Esophagus muscularis mucosa (tissue), 4 donors: ENCODE measurements at places on chromosomes 6 and 20. TPM values are rescaled to one million over a fixed set of nuclear protein-coding genes. Genes with fewer than 3 reads are reported as not detected.

TREML2 gene
- 0.66 TPM for total RNA-seq

CLPSL1 gene
- total RNA-seq: not detected

GJA10 gene
- not detected for total RNA-seq

DLL1 gene
- 6.2 TPM for total RNA-seq

RBCK1 gene
- 76.7 TPM for total RNA-seq

RHAG gene
- 1.4 TPM for total RNA-seq

SOX4 gene
- 4.2 TPM for total RNA-seq

SLC22A16 gene
- not detected for total RNA-seq

MAS1 gene
- total RNA-seq: not detected

DYNLT2 gene
- total RNA-seq: 1.5 TPM

CYP21A2 gene
- 2.3 TPM for total RNA-seq

BPIFA1 gene
- total RNA-seq: not detected

MAFB gene
- total RNA-seq: 34.6 TPM

GGTLC1 gene
- total RNA-seq: not detected

SLC22A7 gene
- total RNA-seq: not detected

MOG gene
- not detected for total RNA-seq

CLPSL2 gene
- not detected for total RNA-seq

CDSN gene
- not detected for total RNA-seq

SPATS1 gene
- not detected for total RNA-seq

GABBR1 gene
- 39.0 TPM for total RNA-seq

FAM162B gene
- 9.3 TPM for total RNA-seq

KIAA0408 gene
- total RNA-seq: 41.5 TPM

TFAP2D gene
- not detected for total RNA-seq

PROKR2 gene
- not detected for total RNA-seq

C20orf204 gene
- total RNA-seq: 1.6 TPM

AKAP12 gene
- 185 TPM for total RNA-seq

OR12D3 gene
- total RNA-seq: not detected

TRIM10 gene
- 0.17 TPM for total RNA-seq

ZNF334 gene
- 0.50 TPM for total RNA-seq

MRPS18B gene
- 40.9 TPM for total RNA-seq

TRAPPC3L gene
- not detected for total RNA-seq

CST9 gene
- total RNA-seq: not detected

CNPY3 gene
- total RNA-seq: 34.7 TPM

NOTCH4 gene
- 19.9 TPM for total RNA-seq

KIFC1 gene
- total RNA-seq: 1.1 TPM

FAM184A gene
- total RNA-seq: 9.9 TPM

OXT gene
- total RNA-seq: not detected

TRIM15 gene
- total RNA-seq: not detected

DOK5 gene
- total RNA-seq: 0.32 TPM

MCHR2 gene
- not detected for total RNA-seq
